ENCODE measurements at places on chromosomes 12 and 14. TPM values are rescaled to one million over a fixed set of nuclear protein-coding genes. Genes with fewer than 3 reads are reported as not detected.

The SVOP gene
- total RNA-seq: 0.07 TPM

The MLEC gene
- 98.3 TPM for total RNA-seq

The OR10AD1 gene
- not detected for total RNA-seq

The SLC41A2 gene
- total RNA-seq: 10.2 TPM

The RERG gene
- not detected for total RNA-seq

The MGP gene
- 0.23 TPM for total RNA-seq

- no peak for DNase-seq
Observed at GRCh38 chr14:94769391-94770250, at the start of gene GSC. TSS of gene GSC (minus strand) at chr14:94770113. CDS start at chr14:94770015, 98 bp downstream.

- DNase-seq: no peak
Observed at GRCh38 chr12:94593822-94594442, 56.4 kb downstream of the TMCC3 start.

- no peak for DNase-seq
Observed at GRCh38 chr12:53074999-53075370, 4.2 kb downstream of the SPRYD3 start.
